ENCODE measurements at places on chromosomes 3 and 15. TPM values are rescaled to one million over a fixed set of nuclear protein-coding genes. Genes with fewer than 3 reads are reported as not detected.

The CCDC54 gene
- total RNA-seq = not detected

The PLA2G4F gene
- total RNA-seq = not detected

The CCDC33 gene
- total RNA-seq = not detected

The CLSTN2 gene
- total RNA-seq = not detected

The SLC35G2 gene
- 0.83 TPM for total RNA-seq

GRCh38 chr3:115927197-115927596 lies 303.9 kb downstream of the GAP43 start:
- no peaks in the 10 kb centered on the region for H3K36me3 ChIP-seq
- no peak for DNase-seq
- H3K27ac ChIP-seq = no peak overlapping the region
- no peaks in the 10 kb centered on the region for H3K4me1 ChIP-seq
- no peak overlapping the region for H3K4me3 ChIP-seq

GRCh38 chr15:66771351-66771650 lies 69.3 kb downstream of the SMAD6 start:
- H3K36me3 ChIP-seq = no peaks in the 10 kb centered on the region
- H3K27me3 ChIP-seq = peaks cover 13% of the 10 kb centered on the region
- no peaks in the 10 kb centered on the region for H3K4me1 ChIP-seq
- H3K4me3 ChIP-seq = no peak overlapping the region

GRCh38 chr3:169579116-169579710 lies 84.3 kb downstream of the MECOM start:
- H3K27ac ChIP-seq = no peak overlapping the region
- H3K4me1 ChIP-seq = peaks cover 4% of the 10 kb centered on the region
- peaks cover 12% of the 10 kb centered on the region for H3K27me3 ChIP-seq
- H3K4me3 ChIP-seq = no peak overlapping the region
- no peak for DNase-seq
- H3K36me3 ChIP-seq = no peaks in the 10 kb centered on the region

GRCh38 chr15:42275780-42276391 lies 2.7 kb upstream of the TMEM87A start:
- peak overlapping the region; percentile 66 for H3K27ac ChIP-seq
- no peaks in the 10 kb centered on the region for H3K27me3 ChIP-seq
- H3K4me3 ChIP-seq = peak overlapping the region; percentile 96
- H3K36me3 ChIP-seq = peaks cover 31% of the 10 kb centered on the region
- DNase-seq = no peak

DNA sequence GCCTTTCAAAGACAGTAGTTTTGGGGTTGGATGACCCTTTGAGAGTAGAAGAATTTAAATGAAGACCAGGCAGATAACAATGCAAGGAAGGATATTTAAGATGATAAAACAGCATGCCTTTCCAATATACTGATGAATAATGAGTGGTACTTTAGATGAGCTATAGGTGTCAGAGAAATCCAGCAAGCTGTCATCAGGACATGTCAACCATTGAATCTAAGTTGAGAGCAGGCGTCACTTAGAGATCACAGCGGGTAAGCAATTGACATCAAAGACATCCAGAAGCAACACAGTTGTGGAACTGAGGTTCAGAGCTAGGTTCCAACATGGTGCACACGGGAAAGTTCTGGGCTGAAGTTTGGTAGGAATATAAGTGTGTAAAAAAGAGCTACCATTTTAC lies 25.0 kb downstream of the CCDC54 start:
- no peak overlapping the region for H3K27ac ChIP-seq
- no peak for DNase-seq
- no peaks in the 10 kb centered on the region for H3K4me1 ChIP-seq
- no peak overlapping the region for H3K4me3 ChIP-seq

GRCh38 chr3:144391236-144391635 lies 419.6 kb downstream of the DIPK2A start:
- H3K4me3 ChIP-seq = no peak overlapping the region
- DNase-seq = no peak
- H3K4me1 ChIP-seq = no peaks in the 10 kb centered on the region
- H3K36me3 ChIP-seq = no peaks in the 10 kb centered on the region
- no peak overlapping the region for H3K27ac ChIP-seq

- no peaks in the 10 kb centered on the region for H3K4me1 ChIP-seq
- peaks cover 14% of the 10 kb centered on the region for H3K36me3 ChIP-seq
- no peak overlapping the region for H3K4me3 ChIP-seq
- no peaks in the 10 kb centered on the region for H3K27me3 ChIP-seq
Observed at GRCh38 chr3:187858041-187858440, 112.8 kb upstream of the BCL6 start.

DNA sequence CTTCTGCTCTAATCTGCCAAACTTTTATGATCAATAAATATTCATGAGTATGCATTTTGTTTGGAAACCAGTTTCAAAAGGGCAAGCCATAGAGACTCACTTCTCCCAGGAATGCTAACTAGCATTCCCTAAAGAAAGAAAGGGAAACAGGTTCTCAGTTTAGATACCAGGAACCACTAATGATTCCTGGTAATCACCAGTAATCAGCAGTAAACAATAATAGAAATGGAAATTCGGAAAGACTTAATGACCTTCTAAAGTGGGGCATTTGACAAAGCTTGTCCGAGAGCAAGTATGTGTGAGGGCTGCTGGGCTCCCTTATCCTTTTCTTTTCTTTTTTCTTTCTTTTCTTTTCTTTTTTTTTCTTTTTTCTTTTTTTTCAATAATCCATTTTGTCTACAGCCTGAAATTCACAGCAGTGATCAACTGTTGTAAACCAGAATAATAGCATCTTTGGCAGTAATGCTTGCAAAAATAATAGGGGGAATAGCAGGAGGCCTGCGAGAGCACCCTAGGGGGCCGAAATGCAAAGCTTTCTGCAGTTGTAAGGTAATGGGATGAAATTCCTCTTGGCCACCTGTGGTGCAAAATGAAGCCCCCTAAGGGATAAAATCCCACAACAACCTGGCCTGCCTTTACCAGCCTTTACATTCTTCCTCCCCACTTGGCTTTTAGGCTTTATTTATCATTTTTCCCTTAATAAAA lies 253.2 kb downstream of the ZPLD1 start:
- peaks cover 5% of the 10 kb centered on the region for H3K27me3 ChIP-seq
- H3K4me1 ChIP-seq = no peaks in the 10 kb centered on the region
- no peak overlapping the region for H3K27ac ChIP-seq
- H3K4me3 ChIP-seq = no peak overlapping the region
- H3K36me3 ChIP-seq = no peaks in the 10 kb centered on the region
- DNase-seq = no peak

DNA sequence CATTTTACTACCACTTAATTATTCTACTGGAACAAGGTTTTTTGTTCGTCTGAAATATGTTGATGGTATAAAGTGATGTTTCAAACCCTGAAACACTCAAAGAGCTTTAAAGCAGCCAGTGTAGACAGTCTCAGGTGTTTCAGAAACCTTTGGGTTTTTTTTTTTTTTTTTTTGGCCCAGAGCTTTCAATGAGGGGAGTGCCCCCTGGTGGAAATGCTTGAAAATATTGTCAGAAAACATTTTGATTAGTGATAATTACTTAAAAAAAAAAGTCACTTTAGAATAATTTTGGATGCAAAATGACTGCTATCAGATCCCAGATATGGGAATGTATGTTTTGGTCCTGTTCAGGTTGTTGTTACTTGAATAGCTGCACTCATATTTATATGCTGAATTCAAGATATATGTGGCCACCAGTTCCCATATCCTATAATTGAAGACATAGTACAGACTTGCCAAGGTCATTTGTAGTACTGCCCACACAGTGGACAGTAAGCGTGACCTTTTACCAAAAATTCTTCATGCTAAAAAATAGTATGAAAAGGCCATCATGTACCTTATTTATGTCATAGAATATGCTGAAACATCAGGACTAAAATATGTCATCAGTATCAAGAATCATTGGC lies 35.9 kb downstream of the SATB1 start:
- no peak overlapping the region for H3K27ac ChIP-seq
- H3K27me3 ChIP-seq = no peaks in the 10 kb centered on the region
- peaks cover 74% of the 10 kb centered on the region for H3K36me3 ChIP-seq
- H3K4me3 ChIP-seq = no peak overlapping the region

DNA sequence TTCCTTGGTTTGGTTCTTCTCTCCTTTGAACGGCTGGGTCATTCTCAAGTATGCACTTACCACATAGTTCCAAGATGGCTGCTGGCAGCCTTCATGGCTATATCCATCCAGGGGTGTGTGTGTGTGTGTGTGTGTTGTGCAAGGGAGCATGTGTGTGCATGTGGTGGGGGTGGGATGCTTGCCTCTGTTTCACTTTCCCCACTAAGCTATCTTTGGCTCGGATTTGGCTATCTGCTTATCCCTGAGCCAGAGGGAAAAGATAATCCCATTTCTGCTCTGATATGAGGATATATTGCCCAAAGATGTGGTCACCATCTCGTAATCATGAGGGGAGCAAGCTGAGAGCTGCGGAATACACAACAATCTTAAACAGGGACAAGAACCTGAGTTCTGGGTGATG lies 26.2 kb downstream of the ANAPC13 start:
- no peak for DNase-seq
- H3K4me1 ChIP-seq = no peaks in the 10 kb centered on the region
- no peak overlapping the region for H3K27ac ChIP-seq
- H3K4me3 ChIP-seq = no peak overlapping the region
- no peaks in the 10 kb centered on the region for H3K36me3 ChIP-seq

GRCh38 chr3:152243721-152244516 lies 24.8 kb upstream of the MBNL1 start:
- DNase-seq = peak; percentile 48
- H3K36me3 ChIP-seq = peaks cover 18% of the 10 kb centered on the region
- H3K27ac ChIP-seq = peak overlapping the region; percentile 97
- H3K4me3 ChIP-seq = peak overlapping the region; percentile 98
- no peaks in the 10 kb centered on the region for H3K27me3 ChIP-seq
- H3K4me1 ChIP-seq = peaks cover 51% of the 10 kb centered on the region

DNA sequence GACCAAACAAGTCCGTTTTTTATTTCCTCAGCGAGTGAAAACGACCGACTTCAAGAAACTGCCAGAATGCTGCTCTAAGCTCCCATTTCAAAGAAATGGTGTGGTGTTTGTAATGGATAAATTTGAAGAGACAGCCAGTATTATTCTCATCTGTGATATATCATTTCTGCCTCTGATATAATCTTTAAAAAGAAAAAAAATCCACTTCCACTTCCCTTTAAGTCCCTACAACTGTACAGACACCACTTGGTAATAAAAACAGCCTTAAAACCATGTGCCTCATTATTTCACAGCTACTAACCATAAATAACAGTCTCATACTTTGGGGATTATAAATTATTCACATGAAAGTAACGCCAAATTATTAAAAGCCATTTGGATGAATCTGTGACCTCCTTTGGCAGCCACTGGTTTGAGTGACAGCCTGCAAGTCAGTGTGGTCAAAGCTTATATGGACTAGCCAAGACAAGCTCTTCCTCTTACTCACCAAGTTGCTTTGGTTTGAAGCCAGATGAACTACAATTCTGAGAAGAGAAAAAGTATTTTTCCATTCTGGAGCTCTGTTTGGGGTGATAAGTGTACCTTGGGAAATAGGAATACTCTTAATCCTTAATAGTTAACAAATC lies 168.0 kb downstream of the SHOX2 start:
- no peaks in the 10 kb centered on the region for H3K36me3 ChIP-seq
- no peak overlapping the region for H3K4me3 ChIP-seq
- no peak for DNase-seq
- H3K4me1 ChIP-seq = no peaks in the 10 kb centered on the region
- no peaks in the 10 kb centered on the region for H3K27me3 ChIP-seq
- no peak overlapping the region for H3K27ac ChIP-seq

- H3K36me3 ChIP-seq = peaks cover 11% of the 10 kb centered on the region
- peaks cover 9% of the 10 kb centered on the region for H3K4me1 ChIP-seq
- no peak overlapping the region for H3K27ac ChIP-seq
- no peaks in the 10 kb centered on the region for H3K27me3 ChIP-seq
Observed at GRCh38 chr3:150453353-150453752, 45.3 kb downstream of the TSC22D2 start.

DNA sequence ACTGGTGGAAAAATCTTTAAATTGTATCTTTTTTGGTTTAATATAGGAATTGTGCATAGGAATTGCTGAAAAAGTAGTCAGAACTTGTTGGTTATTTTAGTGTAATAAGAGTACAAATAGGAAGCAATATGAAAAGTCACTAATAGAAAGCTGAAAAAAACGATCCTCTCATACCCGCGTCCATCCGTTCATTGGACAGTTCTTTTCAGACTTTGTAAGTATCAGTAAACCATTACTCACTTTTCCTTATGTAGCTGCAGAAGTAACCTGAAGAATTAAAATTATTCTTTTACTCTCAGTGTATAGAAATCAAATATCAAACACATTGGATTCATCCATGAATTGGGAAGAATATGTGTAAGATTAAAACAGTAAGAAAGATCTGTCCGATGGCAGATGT lies 4.4 kb downstream of the FNDC3B start:
- H3K36me3 ChIP-seq = peaks cover 10% of the 10 kb centered on the region
- no peaks in the 10 kb centered on the region for H3K27me3 ChIP-seq
- no peak overlapping the region for H3K27ac ChIP-seq
- peaks cover 29% of the 10 kb centered on the region for H3K4me1 ChIP-seq
- no peak overlapping the region for H3K4me3 ChIP-seq

- no peaks in the 10 kb centered on the region for H3K4me1 ChIP-seq
- no peak for DNase-seq
Observed at GRCh38 chr3:148607491-148607890, 90.2 kb upstream of the AGTR1 start.

- H3K27ac ChIP-seq = no peak overlapping the region
- no peak overlapping the region for H3K4me3 ChIP-seq
Observed at GRCh38 chr3:139975594-139976365, 40.8 kb downstream of the CLSTN2 start.
